Common myeloid progenitor, CD34-positive (primary cell): ENCODE measurements at places on chromosomes 1 and 21.

DNA sequence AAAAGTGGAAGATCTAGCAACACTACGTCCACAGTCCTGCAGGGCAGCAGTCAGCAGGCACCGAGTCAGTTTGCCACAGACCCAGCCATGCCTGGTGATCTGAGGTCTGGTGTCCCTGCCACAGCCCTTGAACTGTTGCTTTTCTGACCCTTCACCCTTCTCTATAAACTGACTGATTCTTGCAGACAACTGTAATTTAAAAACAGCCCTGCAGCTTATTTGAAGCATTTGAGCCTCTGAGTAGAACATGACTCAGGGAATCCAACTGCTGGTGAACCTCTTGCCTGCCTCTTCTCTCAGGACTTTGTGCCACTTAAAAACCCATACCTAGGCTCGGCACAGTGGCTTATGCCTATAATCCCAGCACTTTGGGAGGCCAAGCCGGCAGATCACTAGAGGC is 107.2 kb downstream of the EDEM3 start:
- no peak for DNase-seq

GRCh38 chr1:67747671-67748546 is 62.9 kb downstream of the GADD45A start:
- DNase-seq: no peak

DNA sequence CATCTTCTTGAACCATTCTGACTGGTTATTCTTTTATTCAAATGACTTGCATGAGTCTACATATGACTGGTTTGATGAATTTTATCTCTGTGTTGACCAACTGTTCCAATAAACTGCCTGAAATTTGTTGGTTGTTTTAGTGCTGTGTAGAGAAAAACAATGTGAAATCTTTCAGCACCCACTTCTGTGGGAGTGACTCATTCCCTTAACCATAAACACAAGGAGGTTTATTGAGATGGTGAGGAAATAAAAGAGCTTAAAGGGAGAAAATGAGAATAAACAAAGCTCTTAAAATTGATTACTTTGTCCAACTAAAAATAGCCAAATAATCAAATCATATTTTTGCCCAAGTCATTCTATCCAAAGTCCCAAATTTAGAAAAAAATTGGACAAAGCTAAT is 341.1 kb downstream of the TGFB2 start:
- DNase-seq: no peak

DNA sequence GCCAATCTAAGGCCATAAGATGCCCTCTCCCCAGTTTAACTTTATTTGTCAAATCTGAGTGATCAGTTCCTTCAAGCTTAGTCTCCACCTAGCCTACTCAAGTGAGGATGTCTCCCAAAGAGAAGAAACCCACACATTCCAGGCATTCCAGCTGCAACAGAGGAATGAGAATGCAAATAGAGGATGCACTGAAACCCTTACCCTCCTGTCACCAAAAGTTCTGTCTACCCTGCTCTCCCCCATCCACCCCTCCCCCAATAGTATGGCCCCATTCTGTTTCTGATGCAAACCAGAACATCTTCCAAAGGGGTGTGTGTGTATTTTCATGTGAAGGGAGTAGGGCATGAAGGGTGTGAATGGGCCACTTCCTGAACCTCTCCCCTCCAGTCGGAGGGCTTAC is 3.0 kb downstream of the DUSP23 start:
- no peak for DNase-seq

- DNase-seq: no peak
Measured at GRCh38 chr1:14476170-14476955, 122.1 kb upstream of the KAZN start.

- no peak for DNase-seq
Measured at GRCh38 chr1:9882296-9882944, 27.6 kb downstream of the CTNNBIP1 start.

DNA sequence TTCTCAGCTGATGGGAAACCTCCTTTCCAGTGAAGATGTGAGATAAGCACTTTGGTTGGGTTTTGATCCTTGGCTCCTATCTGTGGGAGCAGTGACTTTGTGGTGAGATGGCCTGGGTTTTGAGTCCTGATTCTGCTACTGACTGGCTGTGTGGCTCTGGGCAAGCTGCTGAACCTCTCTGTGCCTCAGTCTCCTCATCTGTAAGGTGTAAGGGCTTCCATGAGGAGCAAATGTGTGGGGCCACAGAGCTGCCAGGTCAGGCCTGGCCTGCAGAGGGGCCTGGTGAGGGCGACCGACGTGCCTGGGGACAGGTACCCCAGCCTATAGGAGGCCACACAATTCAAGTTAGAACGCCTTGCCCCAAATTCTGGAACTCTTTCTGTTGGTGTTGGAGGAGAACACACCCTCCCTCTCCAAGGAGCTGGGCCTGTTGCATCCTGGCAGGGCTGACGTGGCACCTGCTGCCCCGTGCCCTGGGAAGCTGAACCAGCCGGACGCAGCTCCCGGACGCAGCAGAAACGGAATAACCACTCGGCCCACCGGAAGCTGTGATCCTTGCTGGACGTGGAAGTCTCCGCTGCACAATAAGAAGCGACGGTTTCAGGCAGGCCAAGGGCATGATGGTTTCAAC is 62.7 kb downstream of the AGPAT3 start:
- no peak for DNase-seq

GRCh38 chr1:2523891-2524609 is 2.3 kb downstream of the PANK4 start:
- DNase-seq: no peak

DNA sequence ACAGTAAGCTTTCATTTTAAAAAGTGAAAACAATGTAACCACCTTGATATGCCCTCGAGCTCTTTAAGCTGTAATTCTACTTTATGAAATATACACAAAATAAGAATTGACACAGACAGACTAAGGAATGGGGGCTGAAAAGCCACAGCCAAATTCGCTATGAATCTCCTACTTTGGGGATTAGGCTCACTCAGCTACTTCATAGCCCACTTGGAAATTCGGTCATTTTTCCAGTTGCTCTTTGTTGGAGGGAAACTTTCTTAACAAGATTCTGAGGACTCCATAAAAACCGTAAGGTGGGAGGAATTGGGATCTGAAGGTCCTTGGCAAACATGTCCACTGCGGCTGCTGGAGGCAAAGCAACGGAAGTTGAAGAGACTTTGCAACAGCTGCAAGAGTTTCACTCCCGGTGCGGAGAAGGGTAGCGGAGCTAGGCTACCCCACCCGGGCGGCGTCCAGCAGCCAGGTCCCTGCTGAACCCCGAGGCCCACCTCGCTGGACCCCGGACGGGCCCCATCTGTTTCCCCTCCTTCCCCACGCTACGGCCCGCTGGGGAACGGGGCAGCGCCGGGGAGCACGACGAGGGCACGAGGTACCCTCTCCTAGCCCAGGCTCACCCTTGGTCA is 634 bp downstream of the MYCBP start:
- DNase-seq: no peak

DNA sequence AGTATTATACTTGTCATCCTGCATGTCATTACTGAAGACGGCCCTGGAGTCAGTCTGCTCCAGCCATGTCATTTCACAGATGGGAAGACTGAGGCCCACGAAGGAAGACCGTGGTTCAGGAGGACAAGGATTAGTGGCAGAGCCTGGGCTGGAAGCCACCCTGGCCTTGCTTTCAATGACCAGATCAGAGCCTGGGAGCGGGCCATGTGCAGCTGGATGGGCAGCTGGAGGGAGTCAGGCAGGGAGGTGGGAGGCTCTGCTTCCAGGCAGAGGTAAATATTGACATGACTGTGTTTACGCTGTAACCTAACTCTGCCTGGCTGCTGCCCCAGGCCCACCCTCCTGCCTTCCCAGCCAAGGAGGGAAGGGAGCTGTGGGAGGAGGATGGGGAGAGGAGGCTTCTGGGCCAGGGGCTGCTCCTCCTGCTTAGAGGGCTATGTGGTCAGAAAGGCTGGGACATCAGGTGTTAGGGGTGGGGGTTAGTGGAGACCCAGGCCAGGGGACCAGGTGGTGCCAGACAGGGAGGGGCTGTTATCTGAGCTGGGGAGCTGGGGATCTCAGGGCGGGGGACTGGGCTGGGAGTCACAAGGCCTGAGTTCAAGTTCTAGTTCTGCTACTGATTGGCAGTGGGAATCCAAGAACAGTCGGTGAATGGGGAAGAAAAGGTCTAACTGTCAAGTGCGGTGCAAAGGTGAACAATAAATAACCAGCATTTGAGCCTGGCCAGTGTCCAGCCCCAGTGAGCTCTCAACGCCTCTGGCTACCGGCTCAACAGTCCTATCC is 48.5 kb upstream of the ECE1 start:
- no peak for DNase-seq

- peak; percentile 85 for DNase-seq
Measured at GRCh38 chr1:109213824-109214693, at the start of gene SARS1. TSS of gene SARS1 (plus strand) at chr1:109213918. CDS start at chr1:109213993, 75 bp downstream.

DNA sequence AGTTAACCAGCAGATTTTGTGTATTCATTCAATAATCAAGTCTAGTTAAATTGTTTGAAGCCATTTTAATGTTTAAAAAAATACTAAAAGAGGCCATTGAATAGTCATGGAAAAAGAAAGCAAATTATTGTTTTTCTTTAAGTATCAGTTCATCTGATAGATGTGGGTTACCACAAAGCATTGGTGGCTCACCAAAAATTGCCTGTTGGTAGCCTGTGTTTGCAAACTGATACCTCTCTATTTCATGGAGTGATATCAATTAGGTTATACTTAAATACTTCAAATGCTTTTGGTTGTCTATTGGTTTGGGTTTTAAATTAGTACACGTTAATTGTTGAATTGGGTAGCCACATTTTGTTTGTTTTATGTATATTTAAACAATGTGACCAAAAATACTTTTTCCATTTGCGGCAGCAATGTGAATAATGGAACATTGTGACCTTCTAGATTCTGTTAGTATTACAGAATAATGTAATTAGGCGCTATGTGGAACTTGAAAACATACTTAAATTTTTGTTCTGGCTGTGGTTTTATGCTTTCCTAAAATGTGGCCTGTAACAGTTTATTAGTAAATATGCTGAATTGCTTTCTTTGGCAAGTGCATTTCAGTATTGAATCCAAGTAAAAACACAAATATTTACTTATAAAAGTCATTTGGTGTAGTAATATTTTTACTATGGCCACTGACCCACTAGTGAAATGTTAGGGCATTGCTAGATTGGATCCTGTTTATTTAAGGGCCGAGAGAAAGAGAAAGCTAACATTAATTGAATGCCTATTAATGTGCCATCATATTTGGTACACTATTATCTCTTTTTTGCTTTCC is 37.1 kb upstream of the NBL1 start:
- peak; percentile 68 for DNase-seq

DNA sequence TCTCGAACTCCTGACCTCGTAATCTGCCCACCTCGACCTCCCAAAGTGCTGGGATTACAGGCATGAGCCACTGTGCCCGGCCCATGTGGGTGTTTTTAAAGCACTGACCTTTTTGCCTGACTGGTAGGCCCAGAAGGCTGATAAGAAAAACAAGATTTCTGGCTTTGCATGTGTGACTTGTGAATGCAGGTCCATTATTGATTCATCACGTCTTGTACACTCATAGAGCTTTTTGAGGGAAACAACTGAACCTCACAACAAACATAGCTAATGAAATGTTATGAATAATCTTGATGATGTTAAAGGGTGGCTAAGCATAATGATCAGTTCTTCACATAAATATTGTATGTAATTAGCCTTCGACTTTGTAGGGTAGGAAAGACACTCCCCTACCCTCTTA is 140.9 kb upstream of the UBE2U start:
- no peak for DNase-seq

DNA sequence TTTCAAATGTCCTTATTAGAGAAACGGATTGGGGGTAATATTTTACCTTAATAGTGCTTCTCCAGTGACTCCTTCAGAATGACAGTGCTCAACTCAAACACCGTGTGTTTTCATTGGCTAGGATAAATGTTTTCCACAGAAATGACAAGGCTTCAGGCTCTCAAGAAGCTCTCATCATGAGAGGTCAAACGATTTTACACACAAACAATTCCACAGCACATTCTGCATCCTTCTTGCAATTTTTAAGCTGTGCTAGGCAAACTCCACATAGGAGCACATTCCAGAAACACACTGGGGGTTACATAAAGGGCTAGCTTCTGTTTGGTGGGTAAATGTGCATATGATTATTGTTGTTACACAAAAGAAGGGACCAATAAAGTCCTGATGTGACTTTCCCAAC is 75.5 kb upstream of the IPO9 start:
- no peak for DNase-seq

- peak; percentile 46 for DNase-seq
Measured at GRCh38 chr1:19209439-19209989, 552 bp downstream of the UBR4 start.

DNA sequence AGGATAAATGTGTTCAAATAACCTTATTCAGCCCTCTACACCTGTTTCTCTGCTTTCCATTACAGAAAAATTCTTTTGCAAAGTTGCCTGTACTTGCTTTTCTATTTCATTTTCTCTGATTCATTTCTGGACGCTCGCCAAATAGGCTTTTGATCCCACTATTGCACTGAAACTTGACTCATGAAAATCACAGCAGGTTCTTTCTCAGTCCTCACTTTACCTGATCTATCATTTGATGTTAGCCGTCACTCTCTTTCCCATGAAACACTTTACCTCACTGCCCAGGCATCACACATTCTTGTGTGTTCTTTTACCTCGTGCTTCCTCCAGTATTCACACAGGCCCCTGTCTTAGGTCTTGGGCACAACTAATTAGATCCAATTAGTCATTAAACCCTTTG is 26.2 kb downstream of the HSPA13 start:
- no peak for DNase-seq

GRCh38 chr1:172662464-172663109 is 3.7 kb downstream of the FASLG start:
- DNase-seq: peak; percentile 79

DNA sequence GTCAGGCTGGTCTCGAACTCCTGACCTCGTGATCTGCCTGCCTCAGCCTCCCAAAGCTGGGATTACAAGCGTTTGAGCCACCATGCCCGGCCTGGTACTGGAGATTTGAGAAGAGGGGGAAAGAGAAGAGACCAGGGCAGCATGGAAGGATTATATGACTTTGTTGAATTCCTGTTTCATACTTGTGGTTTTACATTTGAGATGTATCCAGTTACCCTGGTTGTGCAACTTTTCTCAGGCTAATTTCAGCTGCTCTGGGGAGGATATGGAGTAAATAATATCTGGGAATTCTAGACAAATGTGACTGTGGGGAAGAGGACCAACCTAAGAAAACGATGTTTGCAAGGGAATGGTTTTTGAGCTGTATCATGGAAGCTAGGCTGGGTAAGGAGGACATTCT is 89.5 kb upstream of the GREM2 start:
- DNase-seq: no peak

- DNase-seq: peak; percentile 57
Measured at GRCh38 chr1:5466487-5466886, 525.7 kb downstream of the NPHP4 start.

- peak; percentile 14 for DNase-seq
Measured at GRCh38 chr1:18326211-18326897, 154.4 kb upstream of the KLHDC7A start.

GRCh38 chr21:45330851-45331261 is 43.2 kb upstream of the POFUT2 start:
- DNase-seq: no peak

- no peak for DNase-seq
Measured at GRCh38 chr1:223269006-223269405, 95.0 kb downstream of the SUSD4 start.

DNA sequence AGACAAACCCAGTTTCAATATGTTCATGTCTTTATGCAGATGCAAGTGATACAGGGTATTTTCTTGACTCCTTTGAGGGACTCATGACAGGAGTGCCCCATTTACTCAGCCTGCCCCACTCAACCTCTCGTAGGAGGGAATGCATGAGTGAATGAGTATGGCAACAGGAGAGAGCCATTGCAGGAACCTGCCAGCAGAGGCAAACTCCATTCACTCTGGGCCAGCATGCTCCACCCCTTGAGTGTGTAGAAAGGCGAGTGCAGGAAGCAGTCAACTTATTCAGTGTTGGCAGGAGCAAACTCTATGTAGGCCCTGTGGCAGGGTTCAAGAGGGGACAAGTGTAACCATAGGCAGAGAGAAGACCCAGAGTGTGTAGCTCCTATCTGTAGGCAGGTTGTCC is 1526.3 kb downstream of the PLA2G4A start:
- no peak for DNase-seq
